ENCODE measurements at places on chromosomes 6 and 20.

DNA sequence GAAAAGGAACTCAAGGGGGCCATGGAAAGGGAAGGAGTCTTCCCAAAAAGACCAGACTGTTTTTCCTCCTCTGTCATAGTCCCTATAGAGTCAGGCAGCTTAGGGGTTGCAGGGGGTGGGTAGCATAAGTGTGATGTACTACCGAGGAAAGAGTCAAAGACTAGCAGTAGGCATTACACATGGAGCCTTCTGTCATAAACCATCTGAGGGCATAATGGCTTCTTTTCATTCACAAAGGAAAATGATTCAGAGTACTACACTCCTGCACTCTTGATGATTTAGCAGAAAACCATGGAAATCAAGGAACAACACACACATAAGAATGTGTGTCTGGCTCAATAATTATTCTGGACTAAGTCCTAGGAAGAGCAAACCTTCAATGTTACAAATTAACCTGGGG lies 14.9 kb downstream of the PLN start:
- DNase-seq: no peak

DNA sequence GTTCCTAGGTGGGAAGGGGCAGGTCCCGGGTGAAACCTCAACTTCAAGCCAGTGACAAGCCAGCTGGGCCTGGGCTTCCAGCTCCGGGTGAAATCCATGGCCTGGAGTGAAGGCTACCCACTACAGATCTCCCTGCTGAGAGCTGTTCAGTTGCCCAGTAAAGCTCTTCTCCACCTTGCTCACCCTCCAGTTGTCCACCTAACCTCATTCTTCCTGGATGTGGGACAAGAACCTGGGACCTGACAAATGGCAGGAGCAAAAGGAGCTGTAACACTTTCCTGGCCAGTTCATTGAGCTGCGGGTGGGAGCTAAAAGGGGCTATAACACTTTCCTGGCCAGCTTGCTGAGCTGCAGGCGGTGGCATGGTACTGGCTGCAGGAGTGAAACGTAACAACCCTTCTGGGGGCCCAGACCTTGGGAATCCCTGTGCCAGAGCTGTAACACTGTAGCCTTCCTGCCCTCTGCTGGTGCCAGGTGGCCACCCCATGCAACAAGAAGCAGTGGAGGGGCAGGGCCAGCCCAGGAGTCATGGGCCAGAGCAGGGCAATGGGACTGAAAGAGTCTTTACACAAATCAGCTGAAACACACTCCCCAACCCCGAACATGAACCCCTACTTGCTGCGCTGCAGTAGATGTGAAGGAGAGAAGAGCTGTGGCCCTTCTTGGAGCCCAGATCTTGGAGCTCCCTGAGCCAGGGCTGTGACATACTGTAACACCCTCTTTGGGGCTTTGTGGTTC lies 3.6 kb upstream of the HINT3 start:
- DNase-seq: peak; percentile 46

GRCh38 chr6:161265554-161265953 lies 8.3 kb downstream of the AGPAT4 start:
- DNase-seq: no peak

- peak; percentile 91 for DNase-seq
These were observed 7.3 kb upstream of the ULBP2 start for GRCh38 chr6:149934249-149935156.

DNA sequence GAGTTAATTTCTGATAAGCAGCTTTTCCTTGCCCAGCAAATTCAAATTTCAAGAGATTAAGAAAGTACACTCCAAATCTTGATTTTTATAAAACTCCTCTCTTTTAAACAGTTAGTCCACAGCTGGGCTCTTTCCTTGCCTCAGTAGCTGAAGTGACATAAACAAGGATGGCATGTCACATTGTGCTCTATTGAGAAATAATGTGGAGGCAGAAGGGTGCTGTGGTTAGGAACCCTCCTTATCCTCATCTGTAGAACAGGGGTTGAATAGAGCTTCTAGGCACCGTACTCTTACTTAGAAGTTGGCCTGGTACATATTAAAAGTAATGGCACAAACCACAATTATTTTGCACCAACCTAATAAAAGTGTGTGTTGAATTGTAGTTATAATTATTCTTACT lies 70.3 kb downstream of the RSPO3 start:
- peak; percentile 30 for DNase-seq

DNA sequence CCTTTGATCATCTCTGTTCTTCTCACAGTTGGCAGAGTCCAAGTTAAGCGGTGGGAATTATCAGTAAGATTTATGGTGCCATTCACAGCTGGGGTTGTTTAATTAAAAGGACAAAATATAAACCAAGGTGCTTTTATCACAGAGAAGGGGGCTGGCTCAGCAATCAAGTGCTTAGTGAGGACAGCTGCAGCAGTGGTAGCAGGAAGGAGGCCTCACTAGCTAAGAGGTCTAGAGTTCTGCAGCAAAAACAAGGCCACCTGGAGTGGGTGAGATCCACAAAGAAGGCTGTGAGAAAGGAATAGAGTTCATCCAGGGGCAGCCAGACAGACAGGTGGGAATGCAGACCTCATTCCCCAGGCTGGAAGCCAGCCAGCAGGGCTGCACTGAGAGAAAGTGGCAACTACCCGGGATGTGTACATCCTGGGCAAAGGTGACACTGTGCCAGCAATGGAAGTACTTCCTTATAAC lies 37.1 kb downstream of the PIGU start:
- no peak for DNase-seq

DNA sequence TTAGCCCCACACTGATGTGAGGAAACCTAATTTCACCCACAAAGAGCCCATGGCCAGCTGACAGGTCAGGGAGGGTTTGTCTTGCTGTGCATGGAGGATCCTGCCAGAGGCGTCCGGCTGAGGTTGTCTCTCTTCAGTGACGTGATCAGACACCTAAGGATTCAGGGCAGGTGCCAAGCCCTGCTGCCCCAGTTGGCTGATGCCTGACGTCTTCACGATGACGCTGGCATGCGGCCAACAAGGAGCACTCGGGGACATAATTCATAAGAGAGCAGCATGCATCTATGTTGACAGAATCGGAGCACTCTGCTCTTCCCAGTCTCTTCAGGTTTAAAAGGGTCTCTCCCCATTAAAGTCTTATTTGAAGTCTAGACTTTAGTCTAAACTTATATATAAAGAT lies 47.8 kb downstream of the PSMB1 start:
- no peak for DNase-seq

GRCh38 chr20:35030136-35030535 lies 62.5 kb downstream of the TRPC4AP start:
- DNase-seq: no peak
